ENCODE measurements at places on chromosomes 16 and 17. TPM values are rescaled to one million over a fixed set of nuclear protein-coding genes. Genes with fewer than 3 reads are reported as not detected.
A peak's percentile ranks its signal among the peaks of the same experiment; 100 is the strongest.

GRCh38 chr16:648071-648780, 939 bp upstream of the WDR90 start:
- no peak for DNase-seq

DNA sequence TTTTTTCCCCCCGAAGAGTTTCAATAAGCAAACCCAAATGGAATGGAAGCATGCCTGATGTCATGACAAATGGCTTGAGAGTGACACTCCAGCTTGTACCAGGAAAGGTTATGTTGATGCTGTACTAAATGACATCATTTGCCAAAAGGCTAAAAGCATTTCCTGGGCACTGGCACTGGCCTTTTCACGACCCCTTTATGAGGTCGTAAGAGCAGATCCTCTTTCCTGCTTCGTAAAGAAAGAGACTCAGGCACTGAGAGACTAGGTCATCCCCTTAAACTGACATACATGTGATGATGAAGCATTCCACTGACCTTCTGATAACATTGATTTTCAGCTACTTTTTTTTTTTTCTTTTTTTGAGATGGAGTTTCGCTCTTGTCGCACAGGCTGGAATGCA, 30.5 kb downstream of the CEP295NL start:
- peak; percentile 23 for DNase-seq

IQCK gene
- total RNA-seq: 9.7 TPM

DNA sequence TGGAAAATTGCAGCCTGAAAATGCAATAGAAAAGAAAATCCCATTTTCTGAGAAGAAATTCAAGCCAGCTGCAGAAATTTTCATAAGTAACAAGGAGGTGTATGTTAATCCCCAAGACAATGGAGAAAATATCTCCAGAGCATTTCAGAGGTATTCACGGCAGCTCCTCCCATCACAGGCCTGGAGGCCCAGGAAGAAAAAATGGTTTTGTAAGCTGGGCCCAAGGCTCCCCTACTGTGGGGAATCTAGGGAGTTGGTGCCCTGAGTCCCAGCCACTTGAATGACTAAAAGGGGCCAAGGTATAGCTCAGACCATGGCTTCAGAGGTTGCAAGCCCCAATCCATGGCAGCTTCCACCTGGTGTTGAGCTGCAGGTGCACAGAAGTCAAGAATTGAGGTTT, 93.3 kb upstream of the ZNF267 start:
- no peak for DNase-seq

GRCh38 chr17:46159686-46160085, 33.5 kb downstream of the KANSL1 start:
- DNase-seq: peak; percentile 67

DNA sequence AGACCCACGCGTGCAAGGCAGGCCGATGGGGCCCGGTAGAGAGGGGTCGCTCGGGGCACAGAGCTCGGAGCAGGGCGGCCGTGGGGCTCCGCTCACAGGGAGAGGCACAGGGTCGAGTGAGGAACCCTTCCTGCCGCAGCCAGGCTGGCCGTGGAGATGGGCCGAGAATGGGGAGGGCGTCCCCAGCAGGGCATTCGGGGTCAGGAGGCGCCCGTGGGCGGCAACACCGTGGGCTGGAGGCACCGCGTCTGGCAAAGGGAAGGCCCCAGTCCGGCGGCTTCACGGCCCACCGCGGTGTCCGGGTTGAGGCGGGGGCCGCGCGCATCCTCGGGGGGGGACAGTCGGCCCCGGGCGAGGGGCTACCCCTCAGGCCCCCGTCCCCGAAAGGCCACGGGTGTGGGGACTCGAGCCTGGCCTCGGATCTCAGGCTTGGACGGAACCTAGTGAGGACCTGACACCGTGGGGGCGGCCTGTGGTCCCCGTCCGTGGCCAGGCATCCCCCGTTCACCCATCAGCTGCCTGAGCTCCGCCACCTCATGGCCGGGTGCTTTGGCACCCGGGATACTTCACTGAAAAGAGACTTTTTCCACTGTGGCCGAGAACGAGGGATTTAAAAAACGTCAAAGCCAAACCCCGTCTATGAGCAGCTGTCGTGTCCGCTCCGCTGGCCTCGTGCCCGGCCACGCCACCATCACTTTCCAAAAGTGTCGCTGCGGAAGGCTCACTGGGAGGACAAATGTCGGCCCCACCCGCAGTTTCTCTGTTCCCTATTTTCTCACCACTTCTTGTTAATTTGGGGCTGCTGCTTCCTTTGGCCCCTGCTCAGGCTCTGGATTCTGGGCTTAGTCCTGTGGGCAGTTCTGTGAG, 73.6 kb downstream of the METRNL start:
- no peak for DNase-seq

DRC7 gene
- total RNA-seq: not detected

Data from M059J (cell line).